ENCODE measurements at places on chromosomes 2 and 18.

- no peak for DNase-seq
These were observed 70.0 kb downstream of the EXOC6B start for GRCh38 chr2:72755647-72756423.

DNA sequence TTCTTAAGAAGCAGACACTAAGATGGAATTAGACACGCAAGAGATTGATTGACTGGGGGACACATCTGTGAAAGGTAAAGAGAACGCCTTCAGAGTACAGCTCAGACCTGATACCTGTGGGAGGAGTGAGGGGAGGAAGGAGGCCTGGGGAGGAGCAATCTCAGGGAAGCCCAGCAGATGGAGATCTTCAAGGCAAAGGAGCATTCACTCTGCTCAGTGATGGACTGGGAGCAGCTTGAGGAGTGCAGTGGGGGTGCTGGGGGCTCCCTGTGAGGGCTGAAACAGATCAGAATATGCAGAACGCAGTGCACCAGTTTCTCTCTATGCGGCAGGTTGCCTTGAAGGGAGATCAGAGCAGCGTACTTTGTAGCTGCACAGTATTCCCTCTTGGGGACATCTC, 103.7 kb upstream of the ATP8B1 start:
- DNase-seq: no peak

DNA sequence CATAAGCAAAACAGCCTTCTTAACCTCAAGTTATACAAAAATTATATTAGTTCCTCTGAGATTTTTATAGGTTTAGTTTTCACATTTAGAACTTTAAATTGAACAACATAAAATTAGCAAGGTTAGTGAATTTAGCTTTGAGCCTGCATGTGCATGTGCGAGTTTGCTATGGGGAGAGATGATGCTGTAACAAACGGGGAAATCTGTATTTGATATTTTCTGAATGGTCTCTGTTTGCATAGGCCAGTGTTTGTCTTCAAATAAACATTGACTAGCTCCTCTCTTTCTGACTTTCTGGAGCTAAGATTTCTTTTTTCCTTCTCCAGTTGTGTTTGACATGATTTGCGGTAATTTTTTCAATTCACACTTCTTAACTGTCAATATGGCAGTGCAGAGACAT, 30.9 kb upstream of the IL18RAP start:
- no peak for DNase-seq

DNA sequence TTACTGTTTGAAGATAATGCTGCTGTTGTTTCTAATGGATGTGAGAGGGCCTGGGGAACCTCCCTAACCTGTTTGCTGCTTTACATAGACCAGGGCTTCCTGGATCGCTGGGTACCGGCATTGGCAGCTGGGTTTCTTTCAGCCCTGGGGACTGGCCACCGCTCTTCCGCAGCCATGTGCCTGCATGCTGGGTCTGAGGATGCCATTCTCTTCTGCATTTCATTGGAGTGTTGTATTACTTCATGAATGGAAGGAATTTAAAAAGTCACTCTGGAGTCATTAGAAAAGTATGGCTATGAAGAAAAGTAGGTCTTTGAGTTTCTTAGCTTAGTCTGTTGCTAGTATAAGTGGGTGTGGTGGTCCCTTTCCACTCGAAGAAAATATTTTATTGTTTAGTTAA, 107.3 kb upstream of the MGAT5 start:
- DNase-seq: no peak

GRCh38 chr18:59308248-59308937, 10.1 kb downstream of the CPLX4 start:
- peak; percentile 59 for DNase-seq

DNA sequence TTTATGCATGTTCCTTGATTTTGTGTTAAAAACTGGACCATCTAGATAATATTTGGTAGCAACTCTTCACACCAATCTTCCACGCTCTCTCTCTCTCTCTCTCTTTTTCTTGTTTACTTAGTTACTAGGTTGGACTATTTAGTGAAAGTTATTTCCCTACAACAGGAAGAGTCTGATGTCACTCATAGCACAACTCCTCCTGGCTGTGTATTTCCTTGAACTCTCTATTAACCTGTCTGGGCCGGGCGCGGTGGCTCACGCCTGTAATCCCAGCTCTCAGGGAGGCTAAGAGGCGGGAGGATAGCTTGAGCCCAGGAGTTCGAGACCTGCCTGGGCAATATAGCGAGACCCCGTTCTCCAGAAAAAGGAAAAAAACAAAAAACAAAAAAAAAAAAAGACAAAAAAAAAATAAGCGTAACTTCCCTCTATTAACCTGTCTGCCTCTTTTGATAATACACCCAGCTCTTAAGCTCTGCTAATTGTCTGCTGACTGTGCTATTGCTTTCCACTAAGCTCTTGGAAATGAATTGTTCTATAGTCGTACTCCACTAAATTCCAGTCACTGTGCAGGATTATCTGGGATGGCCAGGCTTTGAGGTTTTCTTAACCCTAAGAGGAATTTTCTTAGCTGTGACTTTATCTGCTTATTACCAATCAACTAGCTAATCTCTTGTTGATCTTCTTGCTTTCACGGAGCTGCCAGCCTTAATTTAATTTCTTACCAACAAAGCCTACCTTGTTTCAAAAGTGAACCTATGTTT, 18.1 kb upstream of the CDH19 start:
- no peak for DNase-seq

DNA sequence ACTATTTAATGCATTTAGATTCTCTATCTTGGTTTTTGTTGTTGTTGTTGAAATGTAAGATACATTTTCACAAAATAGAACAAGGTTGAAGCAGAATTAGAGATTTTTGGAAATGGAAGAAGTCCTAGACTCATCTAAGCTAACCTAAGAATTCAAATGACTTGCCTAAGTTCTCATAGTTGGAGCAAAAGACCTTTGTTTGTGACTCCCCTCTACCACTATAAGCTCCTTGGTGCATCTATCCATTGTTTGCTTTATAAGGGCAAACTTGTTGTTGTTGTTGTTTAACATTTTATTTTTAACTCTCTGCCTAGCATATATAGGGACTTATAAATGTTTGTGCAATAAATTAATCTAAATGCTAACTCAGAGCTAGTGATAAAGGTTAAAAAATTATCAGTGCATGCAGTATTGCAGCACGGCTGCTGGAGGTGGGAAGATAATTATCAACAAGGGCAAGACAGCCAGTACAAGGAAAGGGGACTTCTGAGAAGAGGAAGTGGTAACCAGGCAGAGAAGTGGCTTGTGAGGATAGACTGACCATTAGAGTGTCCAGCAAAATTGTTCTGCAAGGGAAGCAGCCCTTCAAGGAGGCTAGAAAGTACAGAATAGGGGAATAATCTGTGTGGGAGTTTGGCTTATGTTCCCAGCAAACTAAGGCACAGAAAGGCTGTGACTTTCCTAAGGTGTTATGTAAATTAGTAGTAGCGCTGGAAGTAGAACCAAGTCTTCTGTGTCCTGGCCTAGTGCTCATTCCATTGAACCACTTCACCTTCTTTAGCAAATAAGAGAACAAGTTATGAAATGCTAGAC, 38.1 kb upstream of the ACYP2 start:
- DNase-seq: no peak

DNA sequence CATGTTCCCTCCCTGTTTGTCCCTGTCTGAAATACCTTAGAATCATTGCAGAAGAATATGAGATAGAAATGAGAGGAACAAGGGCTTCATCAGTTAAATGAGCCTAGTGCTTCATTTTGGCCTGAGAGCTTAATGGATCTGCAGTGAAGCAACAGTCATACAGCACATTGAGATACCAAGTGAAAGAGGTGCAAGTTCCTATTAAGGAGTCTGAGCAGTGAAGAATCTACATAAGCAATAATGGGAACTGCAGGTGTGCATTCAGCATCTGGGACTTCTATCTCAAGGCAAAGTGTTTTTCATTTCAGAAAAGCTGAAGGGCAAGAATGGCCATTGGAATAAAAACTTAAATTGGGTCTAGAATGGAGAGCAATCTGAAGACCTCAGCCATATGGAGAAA, 323.2 kb upstream of the SLC39A10 start:
- no peak for DNase-seq

- DNase-seq: no peak
These were observed 103.4 kb downstream of the ALPK2 start for GRCh38 chr18:58525517-58525916.

GRCh38 chr18:78180741-78181140, 798.9 kb upstream of the SALL3 start:
- no peak for DNase-seq

- DNase-seq: no peak
These were observed 57.4 kb downstream of the KIDINS220 start for GRCh38 chr2:8779795-8780671.

- DNase-seq: no peak
These were observed 14.6 kb downstream of the PARD6G start for GRCh38 chr18:80232710-80233109.

- DNase-seq: no peak
These were observed 12.0 kb upstream of the NTSR2 start for GRCh38 chr2:11681722-11682589.

- DNase-seq: no peak
These were observed 142.9 kb downstream of the BCL11A start for GRCh38 chr2:60410456-60411146.

DNA sequence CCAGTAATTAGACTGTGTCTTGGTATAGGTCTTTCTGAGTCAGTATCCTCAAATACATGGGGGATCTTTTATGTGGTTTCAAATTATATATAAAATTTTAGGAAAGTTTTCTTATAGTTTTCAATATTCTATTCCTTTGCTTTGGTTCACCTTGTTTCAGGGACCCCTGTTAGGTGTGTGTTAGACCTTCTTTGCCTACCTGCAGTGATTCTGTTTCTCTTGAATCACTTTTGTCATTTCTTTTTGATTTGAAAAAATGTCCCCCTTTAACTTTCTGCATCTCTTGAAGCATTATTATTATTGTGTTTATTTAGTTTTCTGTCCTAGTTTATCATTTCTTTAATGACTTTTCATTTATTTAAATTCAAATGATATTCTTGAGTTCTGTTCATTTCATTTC, 98.7 kb downstream of the FHOD3 start:
- DNase-seq: no peak

DNA sequence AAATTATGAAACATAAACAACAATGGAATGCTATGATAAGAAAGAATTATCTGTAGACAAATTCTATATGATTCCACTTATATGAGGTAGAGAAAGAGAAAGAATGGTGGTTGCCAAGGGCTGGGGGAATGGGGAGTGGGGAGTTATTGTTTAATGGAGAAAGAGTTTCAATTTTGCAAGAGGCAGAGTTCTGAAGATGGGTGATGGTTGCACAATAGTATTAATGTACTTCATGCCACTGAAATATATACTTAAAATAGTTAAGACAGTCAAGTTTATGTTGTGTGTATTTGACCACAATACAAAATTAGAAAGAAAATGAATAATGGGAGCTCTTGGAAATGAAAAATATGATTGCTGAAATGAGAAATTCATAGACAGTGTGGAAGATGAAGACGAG, 22.6 kb upstream of the FAM117B start:
- no peak for DNase-seq

- DNase-seq: no peak
These were observed 6.2 kb downstream of the GGCX start for GRCh38 chr2:85554980-85555612.

DNA sequence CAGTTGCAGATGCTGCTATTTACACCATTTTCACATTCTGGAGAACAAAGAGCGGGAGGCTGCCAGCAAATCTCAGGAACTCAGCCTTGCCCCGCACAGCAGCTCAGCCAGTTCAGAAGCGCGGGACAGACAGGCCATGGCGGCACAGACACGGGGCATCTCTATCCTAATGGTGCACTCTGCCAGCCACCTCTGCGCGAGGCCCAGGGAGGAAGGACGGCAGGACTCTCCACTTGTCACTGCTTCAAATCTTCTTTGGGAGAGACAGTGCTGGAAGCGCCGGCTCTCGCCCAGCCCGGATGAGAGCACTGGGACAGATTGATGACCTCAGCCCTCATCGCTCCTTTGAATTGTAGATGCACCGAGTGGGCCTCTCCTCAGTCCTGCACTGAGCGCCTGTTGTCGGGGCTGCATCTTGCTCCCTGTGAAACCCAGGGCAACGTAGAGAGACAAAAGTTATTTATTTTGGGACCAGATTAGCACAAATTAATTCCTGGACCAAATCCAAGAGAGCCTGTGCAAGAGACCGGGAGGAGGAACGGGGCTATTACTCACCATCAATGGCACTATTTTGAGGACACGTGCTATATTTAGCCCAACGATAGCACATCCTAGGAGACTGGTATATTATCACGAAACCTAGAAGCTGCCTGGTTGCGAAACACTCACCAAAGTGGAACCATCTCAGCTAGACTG, 211.4 kb upstream of the SMIM21 start:
- no peak for DNase-seq

- DNase-seq: no peak
These were observed 289.9 kb downstream of the ZEB2 start for GRCh38 chr2:144230033-144230432.

DNA sequence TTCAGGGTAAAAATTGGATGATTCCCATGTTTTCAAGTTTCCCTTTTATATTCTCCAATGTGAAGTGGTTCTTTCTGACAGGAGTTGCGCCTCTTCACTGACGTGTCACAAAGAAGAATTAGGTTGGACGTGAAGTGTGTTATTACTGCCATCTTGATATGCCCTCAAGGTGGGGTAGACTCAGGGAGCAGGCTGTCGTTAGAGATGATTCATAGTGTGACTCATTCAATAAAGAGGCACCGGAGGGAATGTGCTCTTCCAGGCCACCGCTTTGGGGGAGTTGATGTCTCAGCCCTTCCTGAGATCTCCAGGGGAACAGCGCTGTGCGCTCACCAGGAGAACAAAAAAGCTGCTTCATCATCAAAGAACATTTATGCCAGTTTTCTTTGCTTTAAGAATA, 3.6 kb upstream of the DGKD start:
- DNase-seq: no peak

GRCh38 chr18:27017901-27018500, 152.5 kb upstream of the AQP4 start:
- DNase-seq: no peak

DNA sequence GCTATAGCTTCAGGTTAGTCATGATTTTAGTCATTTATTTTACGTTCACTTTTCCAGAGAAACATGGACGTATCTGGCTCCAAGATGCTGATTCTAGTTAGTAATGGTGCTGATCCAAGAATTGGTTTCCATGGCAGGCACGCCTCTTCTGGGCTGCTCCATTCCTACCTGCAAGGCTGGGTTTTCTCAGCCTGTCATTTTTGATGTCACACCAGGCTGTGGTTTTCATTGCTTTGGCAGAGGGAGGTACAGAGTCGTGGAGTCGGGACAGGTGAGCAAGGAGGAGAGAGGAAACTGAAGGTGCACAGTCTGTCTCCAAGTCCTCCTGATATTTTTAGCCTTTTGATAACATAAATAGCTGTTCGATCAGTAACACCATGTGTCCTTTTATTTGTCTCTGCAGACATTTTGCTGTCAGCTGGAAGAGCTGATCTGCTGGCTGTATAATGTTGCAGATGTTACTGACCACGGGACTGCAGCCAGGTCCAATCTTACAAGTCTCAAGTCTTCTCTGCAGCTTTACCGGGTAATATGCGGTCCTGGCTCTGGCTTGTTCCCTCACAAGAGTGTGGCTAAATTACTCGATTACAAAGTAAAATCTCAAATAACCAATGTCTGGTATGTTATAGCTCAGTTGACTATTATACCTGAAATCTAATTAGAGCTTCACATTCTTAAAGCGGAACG, 17.8 kb downstream of the CEP68 start:
- DNase-seq: no peak
